NK-92 treated with Interleukin-12 subunit alpha and Interleukin-12 subunit beta, amount 100 ng/mL, for 24 hours (cell line): ENCODE measurements at places on chromosomes 12 and 14.

DNA sequence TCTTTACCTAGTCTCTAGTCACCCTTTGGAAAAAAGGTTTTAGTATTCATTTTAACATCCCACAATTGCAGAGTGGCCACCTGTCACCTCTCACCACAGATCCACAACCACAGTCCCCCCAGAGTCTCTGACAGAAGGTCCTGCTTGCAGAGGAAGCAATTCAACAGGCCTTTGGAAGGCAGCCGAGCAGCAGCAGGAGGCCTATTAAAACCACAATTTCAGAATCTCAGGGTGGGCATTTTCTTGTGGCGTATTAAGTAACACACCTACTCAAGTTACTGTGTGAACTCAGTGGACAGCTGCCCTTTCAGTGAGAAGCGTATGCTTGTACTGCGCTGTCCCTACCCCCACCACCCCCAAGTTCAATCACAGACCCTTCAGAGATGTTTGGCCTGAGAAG is 234.0 kb upstream of the HMGA2 start:
- DNase-seq: no peak

- DNase-seq: peak; percentile 58
These were observed 39.4 kb upstream of the PPP2R5C start for GRCh38 chr14:101721951-101722661.

DNA sequence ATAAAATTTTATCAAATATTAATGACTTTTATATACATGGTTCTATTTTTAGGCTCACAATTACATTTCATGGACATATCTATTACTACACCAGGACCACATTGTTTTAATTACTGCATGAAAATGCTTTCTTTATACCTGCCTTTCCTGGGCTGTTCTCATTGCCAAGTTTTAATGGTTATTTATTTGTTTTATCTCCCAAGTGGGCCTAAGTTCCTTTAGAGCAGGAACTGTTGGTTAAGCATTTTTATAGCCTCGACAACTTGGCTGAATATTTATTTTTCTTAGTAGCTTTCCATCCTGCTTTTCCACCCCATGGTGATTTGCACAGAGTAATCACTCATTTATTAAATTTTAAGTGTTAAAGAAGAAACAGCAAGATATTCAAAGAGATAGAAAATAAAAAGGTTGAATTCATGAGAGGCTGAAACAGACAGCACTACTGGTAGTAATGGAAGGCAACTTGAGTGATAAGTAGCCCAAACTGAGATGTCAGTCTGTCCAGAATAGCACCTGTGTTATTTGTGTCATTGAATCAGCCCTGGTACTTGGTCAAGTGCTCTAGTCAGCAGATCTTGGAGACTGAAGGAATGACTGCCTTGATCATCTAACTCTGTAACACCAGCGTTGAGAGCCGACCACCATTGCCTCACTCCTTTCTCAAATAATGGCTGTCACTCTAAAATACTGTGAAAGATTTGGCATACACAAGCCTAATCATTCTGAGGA is 119.1 kb upstream of the EGLN3 start:
- DNase-seq: no peak

- no peak for DNase-seq
These were observed 100.3 kb upstream of the NOS1 start for GRCh38 chr12:117461732-117462131.

- DNase-seq: no peak
These were observed 7.2 kb downstream of the PDE3A start for GRCh38 chr12:20375560-20375959.
